ENCODE measurements at places on chromosomes 13 and 19.
A peak's percentile ranks its signal among the peaks of the same experiment; 100 is the strongest.

DNA sequence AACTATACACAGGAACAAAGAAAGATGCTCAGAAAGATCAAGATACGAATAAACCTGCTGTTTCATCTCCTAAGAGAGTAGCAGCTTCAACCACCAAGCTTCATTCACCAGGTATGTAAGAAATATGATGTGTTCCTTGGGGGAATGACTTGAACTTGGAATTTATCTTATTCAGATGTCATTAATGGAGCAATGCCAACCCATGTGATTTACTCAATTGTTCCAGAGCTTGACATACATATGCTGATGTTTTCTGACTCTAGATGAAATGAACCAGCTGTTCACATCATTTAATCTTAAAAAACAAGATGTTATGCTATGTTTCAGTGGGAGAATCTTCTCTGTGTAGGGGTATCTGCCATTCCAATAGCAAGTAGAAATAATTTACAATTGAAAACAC lies 270.9 kb downstream of the SLC7A1 start:
- DNase-seq, result no peak

DNA sequence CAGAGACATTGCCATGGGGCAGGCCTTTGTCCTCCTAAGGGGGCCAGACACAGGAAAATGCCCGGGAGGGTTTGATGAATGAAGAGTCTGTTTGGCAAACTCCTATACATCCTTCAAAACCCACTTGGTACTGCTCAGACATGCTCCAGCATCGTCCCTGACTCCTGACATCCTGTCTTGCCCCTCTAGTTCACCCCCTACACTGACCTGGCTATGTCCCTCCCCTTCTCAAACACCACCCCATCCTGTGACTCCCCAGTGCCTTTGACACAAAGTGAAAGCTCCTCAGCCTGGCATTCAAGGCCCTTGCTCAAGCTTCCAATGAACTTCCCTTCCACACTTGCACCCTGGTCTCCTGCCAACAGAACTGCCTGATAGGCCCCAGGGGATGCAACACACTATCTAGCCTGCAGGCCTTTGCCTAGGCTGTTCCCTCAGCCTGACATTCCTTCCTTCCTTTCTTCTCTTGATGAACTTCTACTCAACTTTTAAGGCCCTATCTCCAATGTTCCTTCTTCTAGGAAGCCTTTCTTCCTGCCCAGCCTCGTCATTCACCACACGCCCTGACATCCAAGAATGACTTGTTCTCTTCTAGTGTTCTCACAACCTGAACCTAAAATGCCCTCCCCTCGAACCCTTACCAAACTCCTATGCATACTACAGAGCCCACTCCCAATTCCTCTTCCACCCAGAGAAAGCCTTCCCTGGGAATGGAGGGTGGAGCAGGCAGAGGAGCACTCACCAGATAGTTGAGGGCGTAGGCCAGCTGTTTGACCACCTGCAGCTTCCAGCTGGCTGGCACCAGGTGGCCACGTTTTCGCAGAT lies 12.4 kb downstream of the JAK3 start:
- DNase-seq, result peak; percentile 32

DNA sequence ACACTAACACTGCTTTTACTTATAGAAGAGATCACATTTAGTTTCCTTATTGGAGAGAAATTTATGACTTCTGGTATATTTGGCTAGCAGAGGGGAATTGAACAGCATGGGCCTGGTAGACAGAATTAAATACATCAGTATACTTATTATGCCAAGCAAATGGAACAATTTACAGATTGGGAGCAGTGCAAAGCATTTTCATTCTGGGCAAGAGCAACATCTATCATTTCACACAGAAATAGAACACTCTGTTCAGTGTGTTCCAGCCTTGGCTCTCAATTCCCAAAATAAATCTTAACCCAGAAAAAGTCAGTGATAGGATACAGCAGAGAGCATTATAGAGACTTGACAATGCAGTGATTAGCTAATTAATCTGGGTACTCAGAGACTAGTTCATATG lies 604.0 kb upstream of the SLITRK6 start:
- DNase-seq, result no peak

GRCh38 chr19:3954107-3954506 lies 16.8 kb downstream of the DAPK3 start:
- DNase-seq, result no peak

- peak; percentile 69 for DNase-seq
These were observed 162.0 kb downstream of the EFNB2 start for GRCh38 chr13:106373304-106373988.
